ENCODE measurements at places on chromosomes 1 and 21.

GRCh38 chr1:246176126-246177024 is 330.7 kb downstream of the SMYD3 start:
- DNase-seq = no peak

GRCh38 chr1:160777486-160778089 is 18.4 kb upstream of the LY9 start:
- peak; percentile 75 for DNase-seq

DNA sequence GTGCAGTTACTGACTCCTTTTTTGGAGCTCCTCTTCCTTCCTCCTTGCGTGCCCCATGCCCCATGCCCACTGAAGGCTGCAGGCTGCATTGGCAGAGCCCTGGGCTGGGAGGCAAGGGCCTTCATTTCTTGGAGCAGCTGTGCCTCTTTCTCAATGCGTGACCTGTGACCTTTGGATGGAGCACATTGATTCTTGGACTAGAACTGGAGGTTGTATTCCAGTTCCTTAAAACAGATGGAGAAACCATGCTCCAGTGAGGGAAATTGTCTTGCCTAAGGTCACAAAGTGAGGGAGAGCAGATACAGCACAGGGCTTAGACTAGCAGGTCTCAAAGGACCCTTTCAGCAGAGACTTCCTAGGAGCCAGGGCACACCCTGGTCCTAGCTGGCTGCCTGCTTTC is 9.0 kb downstream of the TMEM269 start:
- DNase-seq = no peak

DNA sequence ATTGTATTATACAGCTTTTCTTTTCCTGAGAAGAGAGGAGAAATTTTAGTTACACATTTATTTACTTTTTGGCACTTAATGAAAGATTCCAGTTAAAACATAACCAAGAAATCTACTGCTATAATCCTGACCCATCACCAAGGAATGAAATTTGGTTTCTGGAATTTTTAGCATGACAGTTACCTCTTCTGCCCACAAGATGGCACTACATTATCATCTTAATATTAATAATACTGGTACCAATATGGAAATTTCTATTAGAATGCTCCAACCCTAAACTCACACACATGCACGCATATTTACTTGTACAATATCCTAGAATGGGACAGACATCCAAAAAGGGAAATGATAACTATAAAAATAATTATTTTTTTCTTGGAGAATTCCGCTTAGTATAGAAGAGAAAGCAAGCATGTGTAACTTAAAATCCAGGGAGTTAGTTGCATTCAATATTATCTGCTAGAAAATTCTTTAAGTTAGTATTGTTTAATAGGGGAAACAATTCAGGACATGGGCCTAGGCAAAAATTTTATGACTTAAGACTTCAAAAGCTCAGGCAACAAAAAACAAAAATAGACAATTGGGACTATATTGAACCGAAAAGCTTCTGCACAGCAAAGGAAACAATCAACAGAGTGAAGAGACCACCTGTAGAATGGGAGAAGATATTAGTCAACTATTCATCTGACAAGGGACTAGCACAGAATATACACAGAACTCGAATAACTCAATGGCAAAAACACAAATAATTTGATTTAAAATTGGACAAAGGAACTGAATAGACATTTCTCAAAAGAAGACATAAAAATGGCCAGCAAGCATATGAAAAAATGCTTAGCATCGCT is 37.4 kb downstream of the MAP3K21 start:
- no peak for DNase-seq

DNA sequence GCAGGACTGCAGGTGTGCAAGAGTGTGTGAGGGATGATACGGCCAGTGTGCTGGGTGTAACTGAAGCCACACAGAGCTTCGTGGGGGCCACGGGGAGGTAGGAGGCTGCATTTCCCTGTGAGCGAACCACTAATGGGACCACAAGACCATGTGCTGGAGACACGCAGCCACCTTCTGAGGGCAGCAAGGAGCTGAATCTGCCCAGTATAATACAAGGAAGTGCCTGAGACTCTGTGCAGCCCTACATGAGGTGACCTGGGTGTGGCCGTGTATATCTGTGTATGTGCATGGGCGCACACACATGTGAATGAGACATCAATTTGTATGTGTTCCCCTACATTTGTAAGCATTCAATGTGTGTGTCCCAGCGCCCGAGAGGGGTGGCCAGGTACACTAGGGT is 50.8 kb downstream of the CHD5 start:
- no peak for DNase-seq

DNA sequence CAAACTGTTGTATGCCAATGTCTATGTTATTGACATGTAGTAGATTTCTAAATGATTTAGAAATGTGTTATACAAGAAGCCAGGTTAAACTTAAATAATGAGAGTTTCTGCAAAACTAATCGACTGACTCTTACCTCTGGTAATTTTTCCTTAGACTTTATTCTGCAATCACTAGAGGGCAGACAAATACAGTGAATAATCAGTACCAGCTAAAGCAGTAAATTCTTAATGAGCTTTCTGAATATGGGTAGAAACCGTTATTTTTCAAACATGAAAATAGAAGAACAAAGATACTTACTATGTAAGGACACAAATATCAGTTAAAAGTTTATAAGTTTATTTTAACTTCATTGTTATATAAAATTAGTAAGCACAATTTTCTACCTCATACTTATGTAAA is 97.9 kb upstream of the RGS1 start:
- DNase-seq = peak; percentile 55

DNA sequence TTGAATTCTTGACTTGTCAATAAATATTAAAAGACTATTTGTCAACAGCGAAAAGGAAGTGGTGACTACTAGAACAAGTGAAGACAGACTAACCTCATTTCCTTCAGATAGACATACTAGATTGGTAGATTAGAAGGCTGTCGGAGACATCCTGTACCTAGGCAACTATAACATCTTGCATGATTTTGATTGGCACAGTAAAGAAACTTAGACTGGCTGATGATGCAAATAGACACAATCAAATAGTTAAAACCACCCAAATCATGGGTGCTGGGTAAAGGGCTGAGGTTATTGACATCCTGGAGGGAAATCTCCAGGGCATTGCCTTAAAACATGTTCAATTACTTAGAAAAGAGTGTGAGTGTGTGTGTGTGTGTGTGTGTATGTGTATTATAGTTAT is 85.9 kb upstream of the EDEM3 start:
- peak; percentile 42 for DNase-seq

- DNase-seq = no peak
Observed at GRCh38 chr1:16300436-16300835, 51.8 kb downstream of the FBXO42 start.

DNA sequence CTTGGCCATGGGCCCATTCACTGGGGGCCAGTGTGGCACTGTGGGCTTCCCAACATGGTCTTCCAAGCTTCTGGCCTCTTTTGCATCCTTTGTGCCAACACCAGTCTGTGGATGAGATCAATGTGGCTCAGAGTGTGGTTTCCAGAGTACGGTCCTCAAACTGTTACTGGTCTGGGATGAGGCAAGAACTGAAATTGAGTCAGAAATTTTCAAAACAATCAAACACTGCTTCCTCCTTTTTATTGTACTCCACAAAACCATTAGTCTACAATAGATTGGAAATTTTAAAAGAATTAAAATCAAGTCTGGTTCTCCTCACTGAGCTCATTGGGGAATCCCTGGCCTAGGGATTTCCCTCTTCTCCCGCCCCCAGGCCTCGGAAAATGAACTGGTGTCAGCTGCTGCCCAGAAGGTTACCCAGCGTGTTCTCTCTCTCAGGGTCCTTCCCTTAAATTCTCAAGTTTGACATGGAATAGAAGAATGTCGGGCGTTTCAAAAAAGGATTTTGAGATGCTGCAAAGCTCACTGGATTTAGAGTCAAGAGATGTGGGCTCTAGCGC is 222.0 kb downstream of the SDCCAG8 start:
- no peak for DNase-seq

DNA sequence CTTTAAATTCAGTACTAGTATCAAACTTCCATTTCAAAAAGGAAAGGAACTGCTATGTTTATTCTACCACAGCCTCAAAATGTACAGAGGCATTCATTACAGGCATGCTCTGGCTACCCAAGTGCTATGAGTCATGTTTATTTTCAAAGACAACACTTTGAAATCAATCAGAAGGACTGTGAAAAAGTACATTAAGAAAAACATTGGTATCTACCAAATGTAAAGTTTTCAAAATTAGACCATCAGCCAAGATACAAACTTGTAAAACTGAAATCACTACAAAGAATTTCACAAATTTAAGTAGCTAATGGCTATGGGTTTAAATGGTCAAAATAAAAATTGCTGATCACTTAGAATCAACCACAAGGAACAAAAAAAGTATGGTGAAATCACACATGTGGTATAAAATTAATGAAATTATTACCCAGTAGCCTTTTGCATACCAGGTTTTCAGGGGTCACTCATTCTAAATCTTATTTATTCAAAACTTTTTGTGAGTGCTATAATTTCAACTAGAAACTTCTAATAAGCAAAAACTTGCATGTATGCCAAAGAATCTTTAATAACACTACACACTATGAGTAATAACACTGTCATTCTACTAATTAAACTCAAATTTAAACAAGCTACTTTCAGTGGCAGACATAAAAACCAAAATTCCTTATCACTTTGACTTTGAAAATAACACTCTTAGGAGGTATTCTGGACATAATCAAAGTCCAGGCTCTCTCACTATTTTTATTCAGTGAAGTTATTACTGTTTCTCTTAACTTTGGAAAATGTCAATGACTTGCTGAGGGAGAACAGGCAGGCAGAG is 49.2 kb downstream of the ENAH start:
- no peak for DNase-seq

DNA sequence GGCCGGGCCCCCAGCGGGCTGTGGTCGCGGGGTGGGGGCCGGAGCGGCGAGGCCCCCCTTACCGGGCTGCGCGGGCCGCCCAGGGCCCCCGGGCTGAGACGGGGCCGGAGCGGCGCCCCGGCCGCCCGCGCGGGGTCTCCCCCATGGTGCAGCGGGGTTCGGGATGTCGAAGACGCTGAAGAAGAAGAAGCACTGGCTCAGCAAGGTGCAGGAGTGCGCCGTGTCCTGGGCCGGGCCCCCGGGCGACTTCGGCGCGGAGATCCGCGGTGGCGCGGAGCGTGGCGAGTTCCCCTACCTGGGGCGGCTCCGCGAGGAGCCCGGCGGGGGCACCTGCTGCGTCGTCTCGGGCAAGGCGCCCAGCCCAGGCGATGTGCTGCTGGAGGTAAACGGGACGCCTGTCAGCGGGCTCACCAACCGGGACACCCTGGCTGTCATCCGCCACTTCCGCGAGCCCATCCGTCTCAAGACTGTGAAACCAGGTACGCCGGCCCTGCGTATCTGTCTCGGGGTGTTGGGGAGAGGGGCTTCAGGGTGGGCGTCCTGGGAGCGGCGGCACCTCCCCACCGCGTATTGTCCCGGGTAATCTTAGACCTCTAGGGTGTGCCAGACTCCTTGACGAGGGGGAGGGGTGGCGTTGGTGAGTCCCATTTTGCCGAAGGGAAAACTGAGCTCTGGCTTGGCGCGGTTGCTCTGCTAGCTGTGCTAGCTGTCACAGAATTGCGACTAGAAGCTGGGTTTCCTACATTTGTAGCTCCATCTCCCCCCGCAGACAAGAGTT is 745 bp downstream of the MAGI3 start:
- peak; percentile 45 for DNase-seq

DNA sequence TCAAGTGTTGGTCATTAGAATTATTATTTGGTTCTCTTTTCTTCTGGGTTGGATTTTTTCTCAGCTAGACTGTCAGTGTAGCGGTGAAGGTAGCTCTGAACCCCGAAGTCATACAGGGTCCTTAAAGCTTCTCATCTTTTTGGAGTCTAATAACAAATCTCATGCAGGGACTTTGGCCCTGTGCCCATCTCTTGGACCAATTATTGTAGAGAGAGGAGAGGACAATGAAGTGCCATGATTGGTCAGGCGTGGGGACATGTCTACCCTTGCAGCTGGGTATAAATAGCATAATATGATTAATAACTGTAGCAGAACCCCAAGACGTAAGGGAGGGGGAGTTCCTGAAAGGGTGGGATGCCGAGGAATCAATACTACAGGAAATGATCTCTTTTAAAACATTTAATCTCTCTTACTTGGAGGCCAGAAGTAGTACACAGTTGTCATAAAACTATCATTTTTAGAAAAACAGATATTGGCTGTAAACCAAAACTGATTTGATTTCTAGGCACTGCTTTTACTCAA is 8.8 kb downstream of the MAGI3 start:
- no peak for DNase-seq

All from CD4-positive, alpha-beta T cell treated with Interleukin-1 beta for 1 hour (primary cell).